ENCODE measurements at places on chromosomes 5 and 9. TPM values are rescaled to one million over a fixed set of nuclear protein-coding genes. Genes with fewer than 3 reads are reported as not detected.

DNA sequence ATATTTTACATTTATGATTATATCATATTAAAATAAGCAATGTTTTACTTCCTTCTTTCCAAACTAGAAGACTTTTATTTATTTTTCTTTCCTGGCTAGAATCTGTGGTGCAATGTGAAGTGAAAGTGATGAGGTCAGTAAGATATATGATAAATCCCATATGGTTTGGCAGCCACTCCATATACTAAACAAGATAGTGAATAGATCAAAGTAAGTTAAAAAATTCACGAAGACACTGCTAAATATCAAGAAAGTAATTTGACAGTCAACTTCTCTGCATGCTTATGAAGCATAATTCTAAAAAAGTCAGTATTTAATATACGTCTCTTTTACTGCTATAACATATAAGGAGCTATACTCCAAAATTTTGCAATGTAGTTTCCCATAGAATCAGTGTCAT lies 972.8 kb downstream of the DTWD2 start:
- DNase-seq = no peak
- no peaks in the 10 kb centered on the region for H3K36me3 ChIP-seq

Gene ELOVL7
- total RNA-seq = 0.17 TPM

Gene DMRT3
- total RNA-seq = not detected

DNA sequence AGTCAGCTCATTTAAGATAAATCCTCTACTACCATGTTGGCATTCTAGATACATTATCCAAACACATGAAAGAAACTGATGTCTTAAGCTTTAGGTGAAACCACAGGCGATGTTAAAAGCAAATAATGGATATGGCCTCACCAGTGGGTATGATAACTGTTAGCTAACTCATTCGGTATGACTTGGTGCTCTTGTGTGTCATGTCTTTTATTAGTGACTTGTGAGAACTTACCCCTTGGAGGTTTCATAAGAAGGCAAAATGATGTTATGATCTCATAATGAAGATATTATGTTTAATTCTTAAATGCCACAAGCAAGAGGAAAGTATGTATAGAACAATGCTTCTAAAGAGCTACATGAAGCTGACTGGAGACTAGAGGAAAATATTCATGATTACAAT lies 1227.0 kb downstream of the EFNA5 start:
- H3K4me1 ChIP-seq = no peaks in the 10 kb centered on the region
- no peak overlapping the region for H3K27ac ChIP-seq
- no peaks in the 10 kb centered on the region for H3K27me3 ChIP-seq
- no peaks in the 10 kb centered on the region for H3K36me3 ChIP-seq

GRCh38 chr5:172733131-172733973 lies 37.6 kb downstream of the DUSP1 start:
- no peaks in the 10 kb centered on the region for H3K36me3 ChIP-seq
- peak; percentile 98 for DNase-seq
- H3K4me1 ChIP-seq = peaks cover 36% of the 10 kb centered on the region
- H3K27me3 ChIP-seq = peaks cover 3% of the 10 kb centered on the region

Gene ANKRD33B
- 12.3 TPM for total RNA-seq

Gene TEX10
- 29.5 TPM for total RNA-seq

- H3K27ac ChIP-seq = no peak overlapping the region
- no peak for DNase-seq
- H3K36me3 ChIP-seq = no peaks in the 10 kb centered on the region
- H3K4me1 ChIP-seq = peaks cover 49% of the 10 kb centered on the region
Observed at GRCh38 chr5:68657055-68657961, 436.5 kb upstream of the SLC30A5 start.

Gene RALGDS
- total RNA-seq = 12.4 TPM
